Endothelial cell (in vitro differentiated cells): ENCODE measurements at places on chromosomes 3 and 15. TPM values are rescaled to one million over a fixed set of nuclear protein-coding genes. Genes with fewer than 3 reads are reported as not detected.

DNA sequence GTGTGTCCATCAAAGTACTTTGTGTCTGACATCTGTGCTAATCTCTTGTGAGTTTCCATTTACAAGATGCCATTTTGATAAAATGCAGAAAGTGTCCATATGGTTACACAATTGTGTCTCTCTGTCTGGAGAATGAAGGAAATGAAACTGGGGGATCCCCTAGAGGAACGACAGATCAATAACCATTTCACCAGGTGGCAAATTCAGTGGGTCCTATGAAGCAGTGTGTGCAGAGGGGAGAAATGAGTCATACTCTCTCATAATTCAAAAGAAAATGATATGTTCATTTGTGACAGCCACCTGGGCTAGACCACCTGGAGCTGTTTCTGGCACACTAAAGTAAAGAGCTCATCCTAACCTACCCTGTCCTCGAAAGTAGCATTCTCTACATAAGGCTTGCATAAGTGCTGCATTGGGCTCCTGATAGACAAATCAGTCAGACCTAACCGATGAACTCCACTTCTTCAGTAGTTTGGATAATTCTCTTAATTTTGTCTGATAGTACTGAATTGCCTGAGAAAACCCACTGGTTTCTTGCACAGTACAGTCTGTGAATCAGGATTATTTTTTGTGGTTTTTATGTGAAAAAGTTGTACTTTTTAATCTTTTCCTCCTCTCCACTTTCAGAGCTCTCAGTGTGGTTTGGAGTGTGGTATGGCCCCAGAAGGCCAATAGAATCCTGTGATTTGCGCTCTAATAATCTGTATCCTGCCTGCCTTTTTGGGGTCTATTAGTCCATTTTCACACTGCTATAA is 10.3 kb upstream of the CD47 start:
- H3K36me3 ChIP-seq = peaks cover 4% of the 10 kb centered on the region
- peaks cover 43% of the 10 kb centered on the region for H3K4me1 ChIP-seq
- H3K27me3 ChIP-seq = peaks cover 10% of the 10 kb centered on the region
- DNase-seq = no peak

The GOLGA8G gene
- not detected for total RNA-seq

The LRRC58 gene
- 5.2 TPM for total RNA-seq

DNA sequence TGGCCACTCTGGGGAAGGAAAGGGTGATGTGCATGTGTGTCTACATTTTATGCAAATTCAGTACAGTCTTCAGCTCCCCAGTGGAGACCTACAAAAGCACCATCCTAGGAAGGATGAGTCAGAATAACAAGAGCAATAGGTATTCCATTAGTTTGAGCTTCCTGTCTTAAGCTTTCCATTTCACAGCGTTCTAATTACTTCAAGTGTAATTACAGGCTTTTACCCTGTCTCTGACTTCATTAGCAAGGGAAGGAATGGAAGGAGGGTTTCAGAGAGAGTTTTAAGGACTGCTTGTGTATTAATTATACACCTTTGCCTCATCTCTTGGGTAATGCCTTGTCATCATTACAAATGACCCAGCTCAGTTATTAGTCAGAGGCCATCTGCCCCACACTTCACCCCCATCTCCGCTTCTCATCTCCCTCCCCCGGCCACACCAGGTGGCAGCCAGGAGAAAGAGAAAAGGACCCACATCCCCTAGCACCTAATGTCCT is 202.8 kb upstream of the MRPL3 start:
- no peak for DNase-seq
- H3K36me3 ChIP-seq = no peaks in the 10 kb centered on the region
- no peaks in the 10 kb centered on the region for H3K27me3 ChIP-seq
- no peak overlapping the region for H3K27ac ChIP-seq
- H3K4me1 ChIP-seq = no peaks in the 10 kb centered on the region

The PROS1 gene
- 19.8 TPM for total RNA-seq

- no peak overlapping the region for H3K27ac ChIP-seq
- DNase-seq = no peak
- H3K27me3 ChIP-seq = peaks cover 18% of the 10 kb centered on the region
- peaks cover 20% of the 10 kb centered on the region for H3K4me1 ChIP-seq
Measured at GRCh38 chr3:42497009-42497731, 5.3 kb upstream of the VIPR1 start.

- DNase-seq = no peak
- no peak overlapping the region for H3K27ac ChIP-seq
- peaks cover 13% of the 10 kb centered on the region for H3K4me1 ChIP-seq
- no peak overlapping the region for H3K4me3 ChIP-seq
Measured at GRCh38 chr3:102174832-102175374, 259.9 kb upstream of the ZPLD1 start.

DNA sequence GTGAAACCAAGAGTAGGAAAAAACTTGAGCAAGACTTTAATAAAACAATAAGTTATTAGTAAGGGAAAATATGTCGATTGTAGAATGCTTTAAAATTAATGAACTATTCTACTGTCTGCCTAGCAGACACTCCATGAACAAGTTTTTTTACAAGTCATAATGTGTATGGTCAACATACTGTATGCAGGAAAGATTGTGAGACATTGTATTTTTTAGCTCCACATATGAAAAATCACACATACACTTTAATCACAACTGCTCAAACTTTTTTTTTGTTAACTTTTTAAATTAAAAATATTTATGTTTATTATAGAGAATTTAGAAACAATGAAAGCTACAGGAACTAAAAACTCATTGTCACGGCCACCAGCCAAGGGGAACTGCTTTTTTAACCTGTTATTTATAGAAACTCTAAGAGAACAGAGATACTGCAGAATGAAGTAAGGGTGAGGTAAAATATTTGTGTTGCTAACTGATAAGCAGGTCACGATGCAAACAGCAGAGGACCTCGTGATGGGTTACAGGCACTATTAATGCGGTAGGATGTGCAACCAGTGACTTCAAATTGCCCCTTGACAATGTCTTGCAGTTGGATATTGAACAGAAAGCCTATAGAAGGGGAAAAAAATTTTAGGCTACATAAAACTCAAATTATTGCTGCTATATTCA is 53.0 kb downstream of the THSD4 start:
- no peak for DNase-seq
- no peaks in the 10 kb centered on the region for H3K4me1 ChIP-seq
- H3K36me3 ChIP-seq = no peaks in the 10 kb centered on the region
- no peak overlapping the region for H3K27ac ChIP-seq
- peaks cover 6% of the 10 kb centered on the region for H3K27me3 ChIP-seq

The ERICH6 gene
- 0.31 TPM for total RNA-seq

- peaks cover 2% of the 10 kb centered on the region for H3K27me3 ChIP-seq
- no peaks in the 10 kb centered on the region for H3K36me3 ChIP-seq
- H3K4me1 ChIP-seq = peaks cover 13% of the 10 kb centered on the region
- no peak overlapping the region for H3K4me3 ChIP-seq
- DNase-seq = no peak
- H3K27ac ChIP-seq = no peak overlapping the region
Measured at GRCh38 chr3:65927576-65927975, 111.1 kb downstream of the MAGI1 start.

DNA sequence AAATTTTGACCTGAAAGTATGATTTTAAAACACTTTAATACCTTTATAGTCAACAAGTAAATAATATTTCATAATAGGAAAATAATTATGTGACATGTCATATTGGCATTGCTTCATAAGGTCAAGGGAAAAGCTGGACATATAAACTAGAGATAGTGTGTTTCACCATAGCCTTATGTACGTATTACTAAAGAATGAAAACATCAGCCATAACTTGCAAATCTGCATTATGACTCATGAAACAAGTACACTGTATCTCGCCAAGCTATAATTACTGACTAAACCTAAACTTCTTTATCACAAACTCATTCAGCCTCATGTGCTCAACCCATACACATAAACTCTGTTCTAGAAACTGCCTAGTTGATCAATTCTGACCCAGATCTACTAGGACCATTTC is 950.1 kb downstream of the FHIT start:
- peaks cover 2% of the 10 kb centered on the region for H3K27me3 ChIP-seq
- H3K36me3 ChIP-seq = no peaks in the 10 kb centered on the region
- H3K27ac ChIP-seq = no peak overlapping the region

The PLA2G4B gene
- total RNA-seq = 2.9 TPM

- no peaks in the 10 kb centered on the region for H3K27me3 ChIP-seq
- DNase-seq = no peak
- no peaks in the 10 kb centered on the region for H3K4me1 ChIP-seq
- no peak overlapping the region for H3K27ac ChIP-seq
- no peak overlapping the region for H3K4me3 ChIP-seq
Measured at GRCh38 chr3:66144568-66145407, 76.0 kb upstream of the SLC25A26 start.

GRCh38 chr3:137767538-137768360 is 3.6 kb downstream of the SOX14 start:
- peak overlapping the region; percentile 90 for H3K27ac ChIP-seq
- H3K36me3 ChIP-seq = no peaks in the 10 kb centered on the region
- DNase-seq = peak; percentile 53
- H3K4me1 ChIP-seq = peaks cover 56% of the 10 kb centered on the region
- H3K4me3 ChIP-seq = peak overlapping the region; percentile 93

DNA sequence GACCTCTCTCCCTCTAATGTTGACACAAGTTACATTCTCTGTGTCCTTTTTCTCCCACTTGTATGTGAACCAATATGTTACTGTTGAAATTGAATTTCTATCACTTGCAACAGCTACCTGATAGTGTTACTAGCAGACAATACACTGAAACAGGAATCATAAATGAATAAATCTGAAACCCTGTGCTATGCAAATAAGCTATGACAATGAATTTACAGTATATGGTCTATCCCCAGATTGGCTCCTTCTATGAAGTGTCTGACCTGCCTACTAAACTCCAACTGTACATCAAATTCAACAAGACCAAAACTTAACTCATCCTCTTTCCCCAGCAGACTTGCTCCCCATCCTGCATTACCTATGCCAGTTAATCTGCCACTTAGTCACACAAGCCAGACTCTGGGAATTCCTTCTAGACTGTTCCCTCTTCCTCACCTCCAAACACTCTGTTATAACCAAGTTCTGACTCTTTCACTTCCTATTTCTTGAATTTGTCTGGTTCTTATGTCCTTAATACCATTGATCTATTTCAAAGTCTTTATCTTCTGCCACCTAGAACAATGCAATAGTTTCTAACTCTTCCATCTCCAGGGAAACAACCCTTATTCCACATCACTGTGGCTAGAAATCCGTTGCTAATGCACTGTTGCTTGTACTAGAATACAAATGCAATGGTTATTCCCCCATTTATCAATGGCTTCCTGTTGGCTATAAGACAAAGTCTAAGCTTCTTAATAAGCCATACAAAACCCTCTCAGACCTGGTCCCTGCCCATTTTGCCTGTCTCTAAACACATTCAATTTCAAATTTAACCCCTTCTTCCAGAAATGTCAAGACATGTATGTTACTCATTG is 13.4 kb upstream of the ZNF639 start:
- no peak for DNase-seq
- no peak overlapping the region for H3K4me3 ChIP-seq
- H3K27ac ChIP-seq = no peak overlapping the region

GRCh38 chr3:191158815-191159214 is 40.2 kb upstream of the OSTN start:
- no peaks in the 10 kb centered on the region for H3K4me1 ChIP-seq
- H3K27me3 ChIP-seq = no peaks in the 10 kb centered on the region
- no peaks in the 10 kb centered on the region for H3K36me3 ChIP-seq
- no peak overlapping the region for H3K4me3 ChIP-seq
- H3K27ac ChIP-seq = no peak overlapping the region

GRCh38 chr3:45064512-45065372 is 38.6 kb downstream of the CLEC3B start:
- H3K27ac ChIP-seq = no peak overlapping the region
- H3K4me3 ChIP-seq = no peak overlapping the region
- H3K4me1 ChIP-seq = peaks cover 12% of the 10 kb centered on the region
- no peaks in the 10 kb centered on the region for H3K36me3 ChIP-seq

DNA sequence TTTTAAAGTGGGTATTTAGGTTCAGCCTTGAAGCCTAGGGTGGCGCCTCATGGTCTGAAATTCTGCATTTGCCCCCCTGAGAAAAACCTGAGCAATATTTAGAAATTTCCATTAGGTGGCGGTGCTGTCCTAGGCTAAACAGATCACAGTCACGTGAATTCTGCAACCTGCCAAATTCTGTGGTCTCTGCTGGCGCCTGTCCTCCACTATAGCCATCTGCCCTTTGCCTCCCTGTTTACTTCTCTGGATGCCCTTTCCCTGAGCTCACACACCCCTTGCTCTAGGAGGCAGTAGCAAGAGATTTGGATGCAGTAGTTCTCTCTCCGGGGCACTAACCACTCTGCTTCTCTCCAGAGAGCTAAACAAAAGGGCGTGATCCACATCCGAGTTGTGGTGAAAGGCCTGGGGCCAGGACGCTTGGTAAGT is 9.1 kb downstream of the MRPS11 start:
- peaks cover 4% of the 10 kb centered on the region for H3K4me1 ChIP-seq
- peaks cover 16% of the 10 kb centered on the region for H3K36me3 ChIP-seq
- peak; percentile 32 for DNase-seq
- peaks cover 8% of the 10 kb centered on the region for H3K27me3 ChIP-seq
- H3K4me3 ChIP-seq = no peak overlapping the region

- H3K4me1 ChIP-seq = peaks cover 14% of the 10 kb centered on the region
- peaks cover 4% of the 10 kb centered on the region for H3K27me3 ChIP-seq
- no peak for DNase-seq
- no peak overlapping the region for H3K4me3 ChIP-seq
Measured at GRCh38 chr15:31606931-31607497, 280.4 kb downstream of the KLF13 start.

GRCh38 chr3:71486831-71487230 is 96.7 kb downstream of the FOXP1 start:
- no peak overlapping the region for H3K27ac ChIP-seq
- H3K27me3 ChIP-seq = no peaks in the 10 kb centered on the region
- no peak overlapping the region for H3K4me3 ChIP-seq
- H3K4me1 ChIP-seq = no peaks in the 10 kb centered on the region
- DNase-seq = no peak

- no peak for DNase-seq
- no peak overlapping the region for H3K4me3 ChIP-seq
- peak overlapping the region; percentile 48 for H3K27ac ChIP-seq
- no peaks in the 10 kb centered on the region for H3K36me3 ChIP-seq
- no peaks in the 10 kb centered on the region for H3K4me1 ChIP-seq
Measured at GRCh38 chr15:65217526-65218482, 6.5 kb upstream of the CILP start.

The CILP gene
- not detected for total RNA-seq

The SAMD7 gene
- not detected for total RNA-seq

DNA sequence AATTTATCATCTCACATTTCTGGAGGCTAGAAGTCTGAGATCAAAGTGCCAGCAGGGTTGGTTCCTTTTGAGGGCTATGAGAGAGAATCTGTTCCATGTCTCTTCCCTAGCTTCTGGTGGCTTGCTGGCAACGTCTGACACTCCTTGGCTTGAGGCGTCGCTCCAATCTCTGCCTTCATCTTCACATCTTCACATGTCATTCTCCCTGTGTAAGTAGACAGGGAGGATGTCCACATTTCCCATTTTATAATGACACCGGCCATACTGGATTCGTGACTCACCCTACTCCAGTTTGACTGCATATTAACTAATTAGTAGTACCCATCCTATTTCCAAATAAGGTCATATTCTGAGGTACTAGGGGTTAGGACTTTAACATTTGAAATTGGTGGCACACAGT is 17.5 kb upstream of the ARHGAP31 start:
- H3K36me3 ChIP-seq = peaks cover 8% of the 10 kb centered on the region
- H3K27me3 ChIP-seq = peaks cover 8% of the 10 kb centered on the region
- no peak overlapping the region for H3K27ac ChIP-seq
- H3K4me3 ChIP-seq = no peak overlapping the region
- DNase-seq = no peak

- no peak overlapping the region for H3K4me3 ChIP-seq
- H3K36me3 ChIP-seq = no peaks in the 10 kb centered on the region
- no peaks in the 10 kb centered on the region for H3K4me1 ChIP-seq
- no peaks in the 10 kb centered on the region for H3K27me3 ChIP-seq
- no peak overlapping the region for H3K27ac ChIP-seq
- no peak for DNase-seq
Measured at GRCh38 chr3:144502402-144502801, 530.8 kb downstream of the DIPK2A start.
